Activated CD4-positive, CD25-positive, alpha-beta regulatory T cell treated with anti-CD3 and anti-CD28 coated beads, Interleukin-2, amount 50 U/mL, for 16 hours (primary cell): ENCODE measurements at places on chromosomes 11 and 22.

GRCh38 chr11:19555266-19555665, 157.4 kb upstream of the NAV2 start:
- no peak for DNase-seq

DNA sequence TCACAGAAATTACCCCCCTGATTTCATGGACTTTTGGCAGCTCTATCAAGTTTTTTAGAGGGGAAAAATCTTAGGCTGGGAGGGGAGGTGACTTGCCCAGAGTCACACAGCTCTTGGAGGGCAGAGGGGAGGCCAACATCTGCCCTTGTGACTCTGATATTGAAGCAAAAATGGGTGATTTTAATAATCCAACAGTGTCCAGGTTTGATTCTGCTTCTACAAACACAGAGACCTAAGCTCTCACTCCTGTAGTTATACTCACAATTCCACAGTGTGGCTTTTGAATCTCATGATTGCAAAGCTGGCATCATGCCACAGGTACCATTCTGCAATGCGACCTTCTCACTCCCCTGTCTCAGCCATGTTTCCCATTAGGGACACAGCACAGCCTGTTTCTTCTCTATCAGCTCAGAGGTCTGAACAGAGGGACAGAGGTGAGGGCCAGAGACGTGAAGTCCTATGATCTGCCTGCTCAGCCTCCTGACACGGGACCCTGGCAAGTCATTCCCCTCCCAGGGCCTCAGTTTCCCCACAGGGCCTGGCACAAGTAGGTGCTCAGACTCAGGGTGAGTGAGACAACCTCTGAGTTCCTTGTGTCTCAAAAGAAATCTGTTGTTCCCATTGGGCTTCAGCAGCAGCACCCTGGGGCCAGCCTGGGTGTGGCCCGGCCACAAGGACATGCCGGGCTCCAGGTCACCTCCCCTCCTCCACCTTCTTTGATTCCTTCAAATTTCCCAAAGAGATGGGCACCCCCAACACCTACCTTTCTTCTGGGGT, 766 bp downstream of the APOL2 start:
- no peak for DNase-seq

DNA sequence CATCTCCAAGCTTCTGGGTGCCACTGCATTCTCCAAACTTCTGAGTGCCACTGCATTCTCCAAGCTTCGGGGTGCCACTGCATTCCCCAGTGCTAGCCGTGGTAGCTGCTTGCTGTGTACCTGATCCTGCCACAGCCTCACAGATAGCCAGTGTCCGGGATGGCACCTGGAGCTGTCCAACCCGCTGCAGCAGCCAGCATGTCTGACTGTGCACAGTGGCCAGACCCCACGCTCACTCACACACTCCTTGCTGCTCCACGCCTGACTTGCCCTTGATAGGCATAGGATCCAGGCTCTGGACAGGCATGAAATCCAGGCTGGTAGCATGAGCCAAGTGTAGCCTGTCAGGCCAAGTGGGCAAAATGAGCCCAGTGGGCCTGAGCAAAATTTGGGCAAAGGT, 465.0 kb downstream of the GUCY1A2 start:
- DNase-seq = no peak

GRCh38 chr11:132658696-132659095, 873.6 kb downstream of the OPCML start:
- DNase-seq = no peak

GRCh38 chr11:121801394-121801748, 314.6 kb downstream of the BLID start:
- DNase-seq = no peak

DNA sequence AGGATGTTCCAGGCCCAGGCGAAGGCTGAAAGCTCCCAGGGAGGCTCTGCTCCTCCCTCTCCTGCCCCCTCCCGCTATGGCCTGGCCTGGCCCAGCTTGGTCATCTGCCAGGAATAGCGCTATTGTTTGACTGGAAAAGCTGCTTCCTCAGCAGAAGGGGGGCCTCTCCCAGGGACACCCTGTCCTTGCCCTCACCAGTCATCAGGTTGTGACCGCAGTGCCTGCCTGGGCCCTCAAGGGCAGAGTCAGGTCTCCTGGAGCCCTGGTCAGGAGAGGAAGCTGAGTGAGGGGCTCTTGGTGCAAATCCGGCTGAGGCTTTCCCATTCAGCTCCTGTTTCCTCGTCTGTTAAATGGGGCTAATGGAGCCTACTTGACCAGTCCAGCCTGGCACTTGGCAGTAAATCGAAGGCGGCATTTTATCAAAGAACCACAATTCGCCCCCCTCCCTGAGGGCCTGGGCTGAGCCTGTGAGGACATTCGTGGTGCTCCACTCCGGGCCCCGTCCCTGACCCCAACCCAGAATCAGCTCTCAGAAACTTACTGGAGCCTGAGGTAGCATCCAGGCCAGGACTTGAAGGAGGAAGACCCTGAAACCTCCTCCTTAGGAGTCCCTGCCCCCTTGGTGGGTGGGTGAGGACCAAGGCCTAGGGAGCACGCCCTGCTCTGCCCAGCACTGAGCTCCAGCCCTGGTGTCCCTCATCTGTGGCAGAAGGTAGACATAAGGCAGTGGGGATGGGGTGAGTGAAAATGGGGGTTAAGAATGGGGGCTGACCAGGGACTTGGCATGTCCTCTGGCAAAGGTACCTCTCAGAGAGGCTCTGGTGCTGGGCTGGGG, 2.0 kb upstream of the CASTOR1 start:
- no peak for DNase-seq

DNA sequence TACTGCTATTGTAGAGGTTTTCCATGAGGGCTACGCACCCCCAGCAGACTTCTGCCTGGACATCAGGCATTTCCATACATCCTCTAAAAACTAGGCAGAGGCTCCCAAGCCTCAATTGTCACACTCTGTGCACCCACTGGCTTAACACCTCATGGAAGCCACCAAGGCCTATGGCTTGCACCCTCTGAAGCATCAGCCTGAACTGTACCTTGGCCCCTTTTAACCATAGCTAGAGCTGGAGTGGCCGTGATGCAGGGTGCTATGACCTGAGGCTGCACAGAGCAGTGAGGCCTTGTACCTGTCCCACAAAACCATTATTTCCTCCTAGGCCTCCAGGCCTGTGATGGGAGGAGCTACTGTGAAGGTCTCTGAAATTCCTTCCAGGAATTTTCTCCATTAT, 33.9 kb downstream of the AAMDC start:
- no peak for DNase-seq

DNA sequence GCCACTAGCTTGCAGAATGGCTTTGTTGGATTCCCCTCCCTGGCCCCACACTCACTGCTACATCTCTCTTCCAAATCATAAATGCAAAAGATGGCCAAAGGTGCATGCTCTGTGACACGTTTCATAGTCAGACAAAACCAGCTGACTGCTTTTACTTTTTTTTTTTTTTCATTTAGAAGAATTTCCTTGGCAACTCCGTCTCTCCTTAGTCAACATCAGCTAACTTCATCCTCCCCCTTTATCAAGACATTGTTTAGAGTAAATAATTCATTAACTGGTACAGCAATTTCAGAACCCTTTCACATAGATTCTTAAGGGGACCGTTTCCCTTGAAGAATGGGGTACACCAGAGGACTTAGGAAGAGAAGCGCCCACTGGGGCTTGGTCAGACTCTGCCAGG, 16.0 kb downstream of the KCNQ1OT1 start:
- DNase-seq = no peak

- DNase-seq = no peak
These were observed 87.5 kb downstream of the YAP1 start for GRCh38 chr11:102197670-102198139.

GRCh38 chr11:6197466-6198200, 1.4 kb upstream of the OR52W1 start:
- DNase-seq = no peak

- no peak for DNase-seq
These were observed 22.7 kb upstream of the RRM1 start for GRCh38 chr11:4071914-4072313.

- no peak for DNase-seq
These were observed 135.8 kb downstream of the TEAD1 start for GRCh38 chr11:12809864-12810567.

- no peak for DNase-seq
These were observed 36.7 kb downstream of the ISX start for GRCh38 chr22:35102663-35103062.

GRCh38 chr11:106990331-106990730, 27.9 kb downstream of the GUCY1A2 start:
- DNase-seq = no peak

DNA sequence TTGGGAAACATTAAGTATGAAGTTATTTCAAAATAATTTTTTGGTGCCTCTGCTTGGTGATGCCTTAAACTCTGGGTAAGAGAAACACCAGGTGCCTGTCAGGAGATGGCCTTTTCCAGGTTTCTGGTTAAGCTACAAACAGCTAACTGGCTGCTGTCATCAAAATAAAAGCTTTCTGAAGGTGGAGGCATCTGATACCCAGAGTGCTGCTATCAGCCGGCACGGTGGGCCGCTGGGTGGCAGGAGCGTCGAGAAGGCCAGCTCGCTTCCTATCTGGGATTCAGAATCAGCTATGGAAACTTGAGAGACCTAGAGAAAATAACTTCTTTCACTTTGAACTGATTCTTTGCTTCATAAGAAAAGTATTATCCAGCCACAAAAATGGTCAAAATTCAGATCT, 80.8 kb upstream of the PITPNB start:
- no peak for DNase-seq

DNA sequence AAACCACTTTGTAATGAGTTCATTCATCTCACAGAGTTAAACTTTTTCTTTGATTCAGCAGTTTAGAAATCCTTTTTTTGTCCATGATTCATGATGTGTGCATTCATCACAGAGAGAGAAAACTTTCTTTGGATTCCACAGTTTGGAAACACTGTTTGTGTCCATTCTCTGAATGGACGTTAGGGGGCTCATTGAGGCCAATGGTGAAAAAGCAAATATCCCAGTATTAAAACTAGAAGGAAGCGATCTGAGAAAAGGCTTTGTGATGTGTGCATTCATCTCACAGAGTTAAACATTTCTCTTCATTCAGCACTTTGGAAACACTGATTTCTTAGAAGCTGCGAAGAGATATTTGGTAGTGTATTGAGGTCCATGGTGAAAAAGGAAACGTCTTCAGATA, 155.6 kb upstream of the TRIM48 start:
- no peak for DNase-seq

DNA sequence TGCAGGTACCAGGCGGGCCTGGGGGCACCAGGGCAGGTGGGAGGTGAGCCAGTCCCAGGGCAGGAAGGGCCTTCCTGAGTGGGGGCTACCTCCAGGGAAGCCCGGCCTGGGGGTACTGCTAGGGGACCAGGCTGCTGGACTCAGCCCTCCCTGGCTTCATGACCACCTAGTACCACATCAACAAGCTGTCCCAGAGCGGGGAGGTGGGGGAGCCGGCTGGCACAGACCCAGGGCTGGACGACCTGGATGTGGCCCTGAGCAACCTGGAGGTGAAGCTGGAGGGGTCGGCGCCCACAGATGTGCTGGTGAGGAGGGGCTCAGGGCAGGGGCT, 6.7 kb downstream of the TRPT1 start:
- DNase-seq = no peak

DNA sequence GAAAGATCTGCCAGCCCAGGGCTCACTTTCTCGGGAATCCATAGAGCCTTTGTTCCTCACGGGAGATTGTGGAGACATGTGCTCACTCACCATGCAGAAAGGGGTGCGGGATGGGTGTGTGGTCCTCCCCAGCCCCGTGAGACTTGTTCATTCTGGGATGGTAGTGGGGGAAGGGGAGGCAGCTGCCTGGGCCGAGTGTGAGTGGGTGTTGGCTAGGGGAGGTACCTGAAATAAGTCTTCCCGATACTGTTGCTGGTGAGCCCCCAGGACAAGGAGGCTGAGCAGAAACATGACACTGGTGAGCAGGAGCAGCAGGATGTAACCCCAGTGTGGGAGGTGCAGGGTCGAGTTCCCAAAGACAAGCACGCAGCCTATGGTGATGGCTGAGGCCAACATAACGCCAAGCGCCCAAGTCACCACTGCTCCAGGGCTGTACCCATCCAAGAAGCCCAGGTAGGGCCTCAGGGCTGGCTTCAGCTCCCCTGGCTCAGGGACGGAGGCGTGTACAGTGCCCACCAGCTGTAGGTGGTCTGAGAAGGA, 2.8 kb downstream of the SLC7A4 start:
- DNase-seq = no peak

DNA sequence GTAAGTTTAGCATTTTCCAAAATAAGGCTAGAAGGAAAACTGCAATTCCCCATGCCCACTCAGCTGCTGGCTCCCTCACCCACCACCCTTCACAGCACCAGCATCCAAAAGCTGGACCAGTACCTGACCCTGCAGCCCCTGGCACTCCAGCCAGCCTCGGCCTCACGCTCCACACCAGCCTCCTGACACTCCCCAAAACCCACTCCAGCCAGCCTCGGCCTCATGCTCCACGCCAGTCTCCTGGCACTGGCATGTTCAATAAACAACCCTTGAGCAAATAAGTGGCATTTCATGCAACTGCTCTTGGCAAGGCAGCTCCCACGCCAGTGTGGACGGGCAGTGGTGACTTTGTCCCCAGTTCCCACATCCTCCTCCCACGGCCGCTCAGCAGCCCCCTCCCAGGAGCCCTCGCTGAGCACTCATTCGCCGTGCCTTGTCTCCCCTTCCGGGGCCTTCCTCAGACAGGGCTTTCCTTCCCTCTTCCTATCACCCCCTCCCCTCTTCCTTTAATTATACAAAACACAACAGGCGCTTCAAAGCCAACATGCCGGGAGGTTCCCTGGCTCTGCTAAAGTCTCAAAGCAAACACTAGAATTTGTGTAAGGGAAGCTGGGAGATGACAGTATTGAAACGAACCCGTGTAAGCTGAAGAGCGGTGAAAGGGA, 6.8 kb downstream of the TOLLIP start:
- no peak for DNase-seq

DNA sequence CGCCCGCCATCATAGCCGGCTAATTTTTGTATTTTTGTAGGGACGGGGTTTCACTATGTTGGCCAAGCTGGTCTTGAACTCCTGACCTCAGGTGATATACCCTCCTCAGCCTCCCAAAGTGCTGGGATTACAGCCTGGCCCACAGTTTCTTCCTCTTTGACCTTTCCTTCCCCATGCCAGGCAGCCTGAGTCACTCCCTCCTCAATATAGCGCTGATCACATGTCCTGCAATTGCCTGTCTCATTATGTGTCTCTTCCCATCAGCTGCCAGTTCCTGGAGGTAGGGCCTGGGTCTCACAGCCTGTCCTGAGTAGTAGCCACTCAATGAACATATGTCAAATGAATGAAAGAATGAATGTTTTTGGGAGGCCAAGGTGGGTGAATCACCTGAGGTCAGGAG, 43.0 kb upstream of the CCDC134 start:
- DNase-seq = no peak

GRCh38 chr11:116537709-116538108, 235.1 kb downstream of the BUD13 start:
- DNase-seq = no peak

- no peak for DNase-seq
These were observed 25.4 kb downstream of the NEAT1 start for GRCh38 chr11:65448074-65448417.
